GM23338 (cell line): ENCODE measurements at places on chromosomes 7 and 10. TPM values are rescaled to one million over a fixed set of nuclear protein-coding genes. Genes with fewer than 3 reads are reported as not detected.

GRCh38 chr10:65017523-65017922 is 1496.3 kb downstream of the REEP3 start:
- DNase-seq = no peak

DNA sequence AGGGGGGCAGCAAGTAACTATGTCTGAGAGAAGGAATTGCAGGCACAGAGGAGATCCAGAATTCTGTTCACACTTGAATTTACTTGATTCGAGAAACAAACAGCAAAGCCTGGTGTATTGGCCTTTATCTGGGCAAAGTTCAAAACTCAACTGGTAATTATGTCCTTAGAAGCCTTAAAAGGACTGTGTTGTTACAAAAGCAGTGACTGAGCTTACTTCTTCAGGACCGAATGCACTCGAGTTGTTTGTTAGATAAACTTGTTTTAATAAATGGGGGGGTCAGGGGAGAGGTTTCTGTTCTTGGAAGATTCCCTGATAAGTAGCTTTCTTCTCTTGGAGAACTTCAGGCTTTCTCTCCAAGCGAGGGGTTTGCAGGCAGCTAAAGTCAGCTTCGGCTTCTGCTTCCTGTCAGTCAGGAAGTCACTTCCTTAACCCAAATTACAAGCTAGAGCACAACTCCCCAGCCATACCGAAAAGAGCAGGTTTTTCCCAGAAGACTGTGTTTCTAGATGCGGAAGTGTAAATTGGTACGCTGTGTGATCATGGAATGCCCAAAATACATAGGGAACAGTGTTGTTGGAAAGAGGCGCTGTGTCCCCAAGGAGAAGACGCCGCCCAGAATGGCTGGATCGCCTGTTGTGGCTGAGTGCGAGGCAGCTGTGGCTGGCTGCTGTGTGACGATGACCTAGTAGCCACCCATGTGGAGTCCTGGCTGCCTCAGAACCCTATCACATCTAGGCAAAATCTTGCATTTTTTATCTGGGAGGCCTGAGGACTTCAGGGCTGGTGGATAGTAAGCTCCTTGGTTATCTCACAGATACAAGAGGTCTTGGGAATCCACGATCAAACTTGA is 110.4 kb downstream of the TCF7L2 start:
- no peak for DNase-seq

The CCDC136 gene
- total RNA-seq = 39.9 and 55.7 TPM in 2 replicates

The TLX1 gene
- not detected in 2 replicates for total RNA-seq

- DNase-seq = no peak
These were observed 265.1 kb downstream of the LRMDA start for GRCh38 chr10:75696536-75696935.

GRCh38 chr7:28685644-28686417 is 272.3 kb downstream of the TRIL start:
- DNase-seq = peak; percentile 77

DNA sequence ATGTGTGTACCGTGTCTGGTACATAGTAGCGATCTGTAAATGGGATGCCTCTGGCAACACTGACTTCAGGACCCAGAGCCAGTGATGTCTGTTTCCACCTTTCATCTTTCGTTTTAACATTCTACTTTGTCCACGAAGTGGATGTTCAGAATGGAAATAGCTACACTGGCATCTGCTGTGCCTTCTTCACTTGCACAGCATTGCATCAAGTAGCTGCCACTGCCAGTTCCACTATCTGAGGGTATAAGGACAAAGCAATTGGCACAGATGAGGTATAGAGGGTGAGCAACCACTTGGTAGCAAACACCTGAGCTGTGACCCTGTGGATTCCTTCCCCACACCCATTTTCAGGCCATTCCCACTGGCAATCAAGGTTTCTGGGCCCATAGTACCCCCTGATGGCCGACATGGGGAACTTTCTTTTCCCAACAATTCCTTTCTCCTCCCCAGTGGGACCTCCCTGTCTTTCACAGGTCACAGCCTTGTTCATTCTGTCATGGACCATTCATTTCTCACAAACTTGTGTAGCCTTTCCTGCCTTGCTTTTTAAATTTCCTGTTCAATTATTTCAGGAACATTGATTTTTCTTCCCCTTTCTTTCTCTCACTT is 4.0 kb downstream of the ITGA8 start:
- DNase-seq = peak; percentile 47

DNA sequence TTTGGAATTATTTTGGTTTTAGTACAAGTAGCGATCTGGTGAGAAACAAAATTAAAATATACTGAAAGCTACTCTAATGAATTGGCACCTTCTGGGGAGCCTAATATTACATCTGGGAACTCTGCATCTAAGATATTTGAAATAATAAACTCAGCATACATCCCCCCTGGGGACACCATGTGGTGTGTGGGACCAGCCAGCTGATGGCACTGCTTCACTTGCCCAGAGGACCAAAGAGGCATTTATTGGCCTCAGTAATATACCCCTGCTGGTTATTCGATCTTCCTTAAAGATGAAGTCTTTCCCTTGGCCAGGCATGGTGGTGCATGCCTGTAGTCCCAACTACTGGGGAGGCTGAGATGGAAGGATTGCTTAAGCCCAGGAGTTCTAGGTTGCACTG is 195.1 kb upstream of the AUTS2 start:
- DNase-seq = peak; percentile 62

GRCh38 chr7:97798046-97799019 is 66.4 kb downstream of the TAC1 start:
- no peak for DNase-seq

The PLEKHS1 gene
- total RNA-seq = not detected in 2 replicates

- no peak for DNase-seq
These were observed 557.1 kb downstream of the PTPRN2 start for GRCh38 chr7:158030566-158030965.

- DNase-seq = no peak
These were observed 10.2 kb upstream of the OR2F2 start for GRCh38 chr7:143924851-143925250.

GRCh38 chr10:6813856-6814255 is 233.8 kb upstream of the PRKCQ start:
- no peak for DNase-seq
